ENCODE measurements at places on chromosomes 5 and 9. TPM values are rescaled to one million over a fixed set of nuclear protein-coding genes. Genes with fewer than 3 reads are reported as not detected.

Gene SLC34A3
- not detected for total RNA-seq

DNA sequence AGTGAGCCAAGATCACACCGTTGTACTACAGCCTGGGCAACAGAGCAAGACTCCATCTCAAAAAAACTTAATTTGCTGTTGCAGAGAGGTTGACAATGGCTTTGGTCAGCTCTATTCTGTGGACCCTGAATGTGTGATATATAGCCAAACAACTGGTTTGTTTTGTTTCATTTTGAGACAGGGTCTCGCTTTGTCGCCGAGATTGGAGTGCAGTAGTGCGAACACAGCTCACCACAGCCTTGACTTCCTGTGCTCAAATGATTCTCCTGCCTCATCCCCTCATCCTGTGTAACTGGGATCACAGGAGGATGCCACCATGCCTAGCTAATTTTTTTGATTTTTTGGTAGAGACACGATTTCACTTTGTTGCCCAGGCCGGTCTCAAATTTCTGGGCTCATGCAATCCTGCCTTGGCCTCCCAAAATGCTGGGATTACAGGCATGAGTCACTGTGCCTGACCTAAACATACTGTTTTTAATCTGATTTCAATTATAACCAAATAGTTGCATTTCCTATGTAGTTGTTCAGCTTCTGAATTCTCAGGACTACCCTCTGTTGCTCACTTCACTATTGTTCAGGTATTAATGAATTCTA lies 9.8 kb downstream of the RNF183 start:
- no peak for DNase-seq

DNA sequence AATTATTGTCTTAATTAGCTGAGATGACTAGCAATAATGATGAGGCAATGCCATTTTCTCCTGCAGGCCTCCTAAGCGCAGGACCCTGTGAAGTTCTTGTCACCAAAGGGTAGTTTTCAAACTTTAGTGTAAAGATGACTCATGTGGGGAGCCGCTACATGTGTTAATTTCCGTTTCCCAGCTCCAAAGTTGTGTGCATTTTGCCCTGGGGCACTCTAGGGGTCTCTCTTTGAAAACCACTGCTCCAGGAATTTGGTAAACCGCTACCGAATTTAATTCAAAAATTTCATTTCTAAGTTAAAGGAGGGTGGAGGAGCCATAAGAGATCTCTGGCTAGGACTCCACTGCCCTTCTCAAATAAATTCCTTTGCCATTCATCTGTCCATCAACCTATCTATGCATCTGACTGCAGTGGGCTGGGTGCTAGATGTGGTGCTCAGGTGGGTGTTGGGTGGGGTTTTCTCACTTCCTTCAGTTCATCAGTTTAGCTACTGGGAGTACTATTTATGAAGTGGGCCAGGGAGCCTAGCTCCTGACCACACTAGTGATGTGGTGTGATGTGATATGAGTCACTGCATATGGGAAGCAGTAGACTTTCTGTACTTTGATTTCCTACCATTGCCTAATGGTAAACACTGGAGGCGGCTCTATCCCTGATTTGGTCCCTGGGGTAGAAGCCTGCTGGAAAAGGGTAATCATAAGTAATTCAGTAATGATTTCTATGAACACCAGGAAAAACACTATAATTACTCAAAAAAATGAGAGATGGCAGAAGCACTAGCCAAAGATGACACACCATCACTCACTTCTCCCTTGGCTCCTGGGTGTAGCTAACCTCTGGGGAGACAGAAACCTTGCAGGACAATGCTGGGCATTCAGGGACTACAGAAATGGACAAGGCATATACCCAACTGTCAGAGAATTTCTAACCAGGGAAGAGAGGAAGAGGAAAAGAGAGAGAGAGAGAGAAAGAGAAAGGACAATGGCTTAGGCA lies 4.0 kb upstream of the ZSWIM6 start:
- peaks cover 43% of the 10 kb centered on the region for H3K4me1 ChIP-seq
- H3K4me3 ChIP-seq = peak overlapping the region; percentile 6
- H3K36me3 ChIP-seq = no peaks in the 10 kb centered on the region
- H3K27ac ChIP-seq = peak overlapping the region; percentile 54
- DNase-seq = peak; percentile 82

Gene FOXD4L3
- total RNA-seq = not detected

DNA sequence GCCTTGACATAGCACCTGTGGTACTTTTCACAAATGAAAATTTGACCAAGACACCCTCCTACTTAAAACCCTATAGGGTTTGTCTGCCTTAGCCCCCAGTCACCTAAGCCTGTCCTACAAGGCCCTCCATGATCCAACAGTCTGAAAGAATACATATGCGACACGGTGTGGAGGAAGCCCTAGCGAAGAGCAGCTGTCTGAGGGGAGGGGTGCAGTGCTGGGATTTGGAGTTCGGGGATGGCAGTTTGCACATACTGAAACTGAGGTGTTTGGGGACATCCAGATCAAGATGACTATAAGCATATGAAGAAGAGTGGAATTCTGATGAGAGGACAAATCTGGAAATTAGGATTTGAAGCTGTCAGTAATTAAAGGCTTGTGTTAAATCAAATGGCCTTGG lies 7.2 kb upstream of the MYORG start:
- H3K4me3 ChIP-seq = no peak overlapping the region
- peaks cover 4% of the 10 kb centered on the region for H3K27me3 ChIP-seq
- peak; percentile 34 for DNase-seq
